ENCODE measurements at places on chromosomes 3 and 15.

GRCh38 chr3:127760361-127760760 is 62.0 kb downstream of the MGLL start:
- no peak for DNase-seq

- DNase-seq, result no peak
These were observed 22.8 kb downstream of the FEM1B start for GRCh38 chr15:68300115-68300940.

DNA sequence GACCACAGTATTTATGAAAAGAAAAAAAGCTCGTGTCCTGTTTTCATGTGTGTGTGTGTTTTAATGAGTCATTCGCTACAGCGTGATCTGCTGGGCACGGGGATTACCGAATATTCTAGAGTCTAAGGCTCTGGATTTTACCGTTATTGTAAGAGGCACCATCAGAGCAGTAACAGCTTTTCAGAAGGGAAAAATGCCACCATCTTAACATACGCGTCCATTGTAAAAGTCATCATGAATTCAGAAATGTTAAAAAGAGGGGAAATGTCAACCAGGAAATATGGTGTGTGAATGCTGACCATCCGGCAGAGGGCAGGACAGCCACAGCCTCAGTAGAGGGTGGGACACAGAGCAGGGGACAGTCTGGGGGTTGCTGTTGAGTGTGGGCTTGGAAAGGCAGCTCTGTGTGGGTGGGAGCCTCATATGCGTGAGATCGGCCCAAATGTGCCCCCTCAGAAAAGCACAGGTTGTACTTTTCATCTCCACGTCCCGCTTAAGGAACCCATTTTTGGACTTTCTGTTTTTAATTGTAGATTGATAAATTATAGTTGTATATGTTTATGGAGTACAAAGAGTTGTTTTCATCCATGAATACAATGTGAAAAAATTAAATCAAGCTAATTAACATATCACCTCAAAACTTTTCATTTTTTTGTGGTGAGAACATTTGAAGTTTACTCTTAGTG is 69.6 kb downstream of the ASB7 start:
- peak; percentile 63 for DNase-seq

DNA sequence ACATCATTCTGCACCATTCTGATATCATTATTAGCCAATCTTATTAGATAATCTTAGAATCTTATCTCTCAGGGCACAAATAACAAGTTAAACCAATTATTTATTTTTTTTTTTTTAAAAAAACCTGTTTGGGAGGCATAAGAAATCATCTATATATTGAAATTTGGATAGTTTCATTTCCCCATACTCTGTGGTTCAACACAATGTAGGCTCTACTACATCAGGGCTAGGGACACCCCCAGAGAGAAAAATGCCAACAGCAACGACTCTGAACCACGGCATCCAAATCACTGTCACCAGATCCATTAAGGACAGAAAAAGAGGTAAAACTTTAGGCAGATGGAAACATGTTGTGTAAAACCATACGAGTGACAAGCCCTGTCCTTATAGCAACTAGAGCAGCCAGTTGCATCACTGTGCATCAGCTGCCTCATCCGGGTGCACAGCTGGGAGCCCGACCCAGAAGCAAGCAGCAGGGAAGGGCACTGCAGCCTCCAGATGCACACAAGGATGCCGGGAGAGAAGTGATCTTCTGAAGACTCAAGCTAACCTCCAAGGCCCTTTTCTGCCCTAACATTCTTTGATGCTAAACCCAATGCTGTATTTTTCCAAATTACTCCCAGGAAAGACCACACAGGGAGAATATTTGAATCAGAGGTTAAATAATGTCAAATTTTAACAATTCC is 381.1 kb downstream of the CTNNB1 start:
- DNase-seq, result peak; percentile 17

DNA sequence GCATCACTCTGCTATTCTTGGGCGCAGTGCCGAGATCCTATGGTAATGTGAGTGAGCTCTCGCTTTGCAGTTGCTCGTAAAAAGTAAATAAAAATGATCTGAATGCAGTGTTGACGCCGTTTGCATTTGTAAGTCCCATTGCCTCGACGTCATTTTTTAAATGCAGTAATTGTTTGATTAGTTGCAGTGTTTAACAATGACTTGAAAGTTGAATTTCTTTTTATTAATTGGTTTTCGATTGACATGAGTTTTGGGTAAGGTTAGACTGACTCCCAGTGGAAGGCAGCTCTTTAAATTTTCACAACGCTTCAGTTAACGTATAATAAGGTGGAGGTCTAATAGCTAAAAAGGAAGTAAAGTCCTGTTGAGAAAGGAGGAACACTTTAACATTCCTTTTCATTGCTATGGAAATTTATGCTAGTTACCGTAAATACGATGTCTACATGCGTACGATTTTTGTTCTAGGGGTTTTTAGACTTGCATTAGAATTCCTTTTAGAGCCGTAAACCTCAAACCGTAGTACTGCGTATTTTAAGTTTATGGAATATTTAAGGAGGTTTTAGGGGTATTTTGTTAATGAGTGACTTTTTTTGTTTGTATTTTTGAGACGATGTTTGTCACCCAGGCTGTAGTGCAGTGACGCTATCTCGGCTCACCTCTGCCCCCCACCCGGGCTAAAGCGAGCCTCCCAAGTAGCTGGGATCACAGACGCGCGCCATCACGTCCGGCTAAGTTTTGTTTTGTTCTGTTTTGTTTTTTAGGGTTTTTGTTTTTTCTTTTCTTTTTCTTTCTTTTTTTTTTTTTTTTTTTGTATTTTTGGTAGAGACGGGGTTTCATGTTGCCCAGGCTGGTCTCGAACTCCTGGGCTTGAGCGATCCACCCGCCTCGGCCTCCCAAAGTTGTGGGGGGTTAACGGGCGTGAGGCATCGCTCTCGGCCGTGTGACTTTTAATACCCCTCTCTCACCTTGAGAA is 1.4 kb downstream of the MORF4L1 start:
- DNase-seq, result no peak

- DNase-seq, result no peak
These were observed 371 bp upstream of the CLSTN2 start for GRCh38 chr3:139934613-139935015.

- DNase-seq, result no peak
These were observed 417.0 kb downstream of the ROBO2 start for GRCh38 chr3:77456906-77457305.

- DNase-seq, result no peak
These were observed 48.4 kb downstream of the TMEM266 start for GRCh38 chr15:76108021-76108723.

Measured in GM20000 (cell line).